ENCODE measurements at places on chromosomes 13 and 19.

- no peak for DNase-seq
Measured at GRCh38 chr19:30076101-30076551, 134.1 kb downstream of the URI1 start.

DNA sequence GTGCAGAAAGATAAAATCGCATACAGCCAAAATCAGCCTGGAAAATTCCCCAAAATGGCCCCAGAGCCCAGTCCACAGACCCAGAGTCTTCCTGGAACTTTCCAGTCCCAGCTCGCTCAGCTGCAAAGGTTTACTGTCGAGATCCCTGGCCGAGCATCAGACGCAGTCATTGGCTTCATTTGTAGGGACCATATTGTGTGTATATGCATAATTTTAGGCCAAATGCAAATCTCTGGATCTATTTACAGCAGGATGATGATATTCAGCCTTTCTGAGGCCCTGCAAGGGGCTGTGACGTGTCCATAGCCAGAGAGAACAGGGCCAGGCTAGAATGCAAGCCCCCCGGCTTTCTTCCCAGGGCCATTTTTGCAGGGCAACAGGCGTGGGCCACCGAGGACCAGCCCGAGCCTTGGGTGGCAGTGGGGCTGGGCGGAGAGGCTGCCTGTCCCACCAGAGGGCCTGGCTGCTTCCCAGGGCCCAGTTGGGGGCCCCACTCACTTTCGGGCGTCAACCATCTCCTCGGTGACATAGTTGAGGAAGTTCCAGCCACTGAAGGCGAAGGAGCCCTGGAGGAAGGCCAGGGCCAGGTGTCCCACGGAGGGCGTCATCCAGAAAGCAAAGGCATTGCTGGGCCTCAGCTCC lies 13.7 kb downstream of the SLC7A10 start:
- DNase-seq = no peak

GRCh38 chr13:34815526-34815925 lies 126.5 kb upstream of the NBEA start:
- no peak for DNase-seq

- DNase-seq = no peak
Measured at GRCh38 chr19:45391346-45391745, 13.5 kb downstream of the PPP1R13L start.

GRCh38 chr13:49641801-49642291 lies 13.5 kb downstream of the ARL11 start:
- DNase-seq = no peak

DNA sequence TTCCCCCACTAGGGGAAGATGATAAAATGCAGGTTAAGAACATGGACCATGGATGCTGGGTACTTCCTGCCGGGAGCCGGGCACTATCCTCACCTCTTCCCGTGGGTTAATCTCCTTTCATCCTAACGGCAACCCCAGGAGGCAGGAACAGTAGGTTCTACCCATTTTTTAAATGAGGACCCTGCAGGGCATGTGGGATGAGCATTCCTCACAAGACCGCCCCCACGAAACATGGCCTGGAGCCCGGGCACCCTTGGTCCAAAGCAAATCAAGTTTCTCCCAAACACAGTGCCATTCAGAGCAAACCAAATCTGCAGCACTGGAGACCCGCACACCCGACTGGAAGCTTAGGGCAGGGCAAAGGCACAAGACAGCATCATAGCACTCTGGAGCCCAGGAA lies 35.4 kb downstream of the COL4A2 start:
- no peak for DNase-seq

- DNase-seq = peak; percentile 38
Measured at GRCh38 chr13:41917641-41918040, 43.3 kb downstream of the VWA8 start.

DNA sequence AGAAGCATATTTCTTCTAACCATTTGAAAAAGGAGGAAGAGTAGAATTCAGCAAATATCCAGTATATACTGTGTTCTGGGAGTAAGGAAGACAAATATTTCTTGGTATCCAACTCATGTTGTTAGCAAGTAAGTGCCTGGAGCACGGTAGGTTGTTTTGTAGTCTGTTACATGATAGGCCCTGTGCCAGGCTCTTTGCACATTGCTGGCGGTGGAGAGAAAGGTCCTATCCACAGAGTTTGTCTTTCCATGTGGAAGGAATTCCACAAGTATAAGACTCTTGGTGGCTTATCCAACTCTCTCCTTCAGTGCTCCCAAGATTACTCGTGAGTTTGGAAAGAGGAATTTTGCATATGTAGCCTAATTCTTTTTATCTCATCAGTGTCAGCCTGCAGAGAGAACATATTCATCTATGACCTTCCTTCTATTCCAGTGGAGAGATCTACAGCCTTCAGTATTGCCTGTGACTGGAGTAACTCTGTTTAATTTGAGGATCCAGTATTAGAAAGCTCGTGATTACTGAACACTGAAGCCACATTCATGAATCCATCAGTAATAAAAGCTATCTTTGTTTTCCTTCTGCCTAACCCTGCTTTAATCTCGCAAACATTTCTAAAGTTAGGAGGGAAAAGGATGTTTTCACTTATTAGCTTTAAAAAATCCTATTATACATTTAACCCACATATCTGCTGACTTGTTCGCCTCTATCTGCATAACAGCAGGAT lies 183.9 kb upstream of the CSNK1A1L start:
- no peak for DNase-seq

DNA sequence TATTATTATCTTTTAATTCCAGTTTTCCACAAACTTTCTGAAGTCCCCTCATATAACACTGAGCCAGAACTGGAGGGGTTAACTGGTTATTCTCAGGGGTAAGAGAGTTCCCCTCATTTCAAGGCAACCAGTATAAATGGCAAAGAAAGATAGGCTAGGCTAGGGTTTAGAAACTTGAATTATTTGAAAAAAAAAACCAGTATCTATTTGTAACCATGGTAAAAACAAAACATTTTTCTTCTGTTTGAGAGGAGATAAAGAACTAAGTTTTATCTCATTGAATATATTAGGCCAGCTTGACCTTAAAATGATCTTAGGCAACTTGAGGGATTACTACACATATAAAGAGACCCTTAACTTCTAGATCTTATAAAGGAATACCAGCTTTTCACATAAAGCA lies 19.6 kb downstream of the SUPT20H start:
- no peak for DNase-seq

DNA sequence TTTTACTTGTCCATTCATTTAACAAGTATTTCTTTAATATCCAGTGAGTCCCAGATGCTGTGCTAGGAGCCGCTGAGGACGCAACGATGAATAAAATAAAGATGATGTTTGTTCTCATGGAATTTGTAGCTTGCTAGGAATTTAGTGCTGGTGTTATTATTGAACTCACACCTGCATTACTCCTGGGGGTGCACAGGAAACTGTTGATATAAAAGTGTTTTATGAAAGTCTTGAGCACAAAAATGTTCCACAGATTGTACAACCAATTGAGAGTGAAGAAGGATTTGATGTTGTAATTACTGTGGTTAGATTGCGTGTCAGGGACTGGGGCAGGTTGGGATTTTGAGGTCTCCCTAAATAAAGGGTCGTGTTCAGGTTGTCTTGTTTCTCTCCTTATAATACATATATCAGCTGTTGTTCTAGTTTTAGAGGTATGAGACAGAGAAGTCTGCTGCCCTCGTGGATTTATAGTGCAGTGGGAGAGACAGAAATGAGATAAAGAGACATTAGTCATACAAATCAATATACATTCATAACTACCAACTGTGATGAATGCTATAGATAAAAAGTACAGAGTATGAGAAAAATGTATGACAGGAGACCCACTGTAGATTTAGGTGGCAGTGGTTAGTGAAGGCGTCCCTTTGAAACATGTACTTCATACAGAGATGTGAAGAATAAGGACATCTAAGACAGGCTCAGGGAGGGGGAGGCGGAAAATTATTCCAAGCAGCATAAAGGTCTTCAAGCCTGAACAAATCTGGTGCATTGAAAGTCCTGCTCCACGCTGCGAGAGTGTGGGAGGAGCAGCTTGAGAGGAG lies 11.3 kb downstream of the CACNG6 start:
- DNase-seq = no peak

DNA sequence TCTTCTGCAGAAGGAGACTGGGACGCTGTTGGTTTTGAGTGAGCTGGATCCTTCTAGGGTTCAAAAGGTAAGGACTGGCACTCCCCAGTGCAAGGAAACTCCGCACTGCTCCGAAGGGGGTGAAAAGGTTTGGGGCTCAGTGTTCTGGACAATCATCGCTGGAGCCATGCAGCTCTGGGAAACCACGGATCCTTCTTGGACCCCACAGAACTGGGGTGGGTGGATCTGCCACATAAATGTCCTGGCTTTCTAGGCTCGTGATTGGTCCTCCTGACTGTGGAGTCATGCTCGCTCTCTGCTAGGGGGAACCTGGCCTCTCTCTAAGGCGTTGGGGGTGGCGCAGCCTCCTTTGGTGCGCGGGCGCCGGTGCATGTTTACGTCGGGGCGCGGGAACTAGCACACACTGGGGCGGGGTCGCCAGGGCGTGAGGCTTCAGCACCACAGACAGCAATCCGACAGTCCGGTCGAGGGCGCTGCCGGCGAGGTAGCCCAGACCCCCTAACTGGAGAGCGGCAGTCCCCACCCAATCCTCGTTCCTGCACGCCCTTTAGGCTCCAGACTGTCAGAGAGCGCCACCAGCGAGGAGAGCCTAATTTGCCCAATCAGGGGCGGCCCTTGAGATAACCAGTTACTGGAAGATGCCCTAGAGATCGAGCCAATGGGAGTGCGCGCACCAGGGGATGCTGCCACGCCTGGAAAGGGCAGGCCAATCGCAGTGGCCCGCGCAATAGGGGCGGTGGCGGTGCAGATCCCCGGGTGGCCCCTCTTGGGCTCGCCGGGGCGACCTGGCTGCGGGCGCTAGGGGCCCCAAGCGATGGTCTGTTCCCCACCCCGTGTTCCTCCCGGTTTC lies 913 bp upstream of the ELAVL3 start:
- DNase-seq = peak; percentile 64

DNA sequence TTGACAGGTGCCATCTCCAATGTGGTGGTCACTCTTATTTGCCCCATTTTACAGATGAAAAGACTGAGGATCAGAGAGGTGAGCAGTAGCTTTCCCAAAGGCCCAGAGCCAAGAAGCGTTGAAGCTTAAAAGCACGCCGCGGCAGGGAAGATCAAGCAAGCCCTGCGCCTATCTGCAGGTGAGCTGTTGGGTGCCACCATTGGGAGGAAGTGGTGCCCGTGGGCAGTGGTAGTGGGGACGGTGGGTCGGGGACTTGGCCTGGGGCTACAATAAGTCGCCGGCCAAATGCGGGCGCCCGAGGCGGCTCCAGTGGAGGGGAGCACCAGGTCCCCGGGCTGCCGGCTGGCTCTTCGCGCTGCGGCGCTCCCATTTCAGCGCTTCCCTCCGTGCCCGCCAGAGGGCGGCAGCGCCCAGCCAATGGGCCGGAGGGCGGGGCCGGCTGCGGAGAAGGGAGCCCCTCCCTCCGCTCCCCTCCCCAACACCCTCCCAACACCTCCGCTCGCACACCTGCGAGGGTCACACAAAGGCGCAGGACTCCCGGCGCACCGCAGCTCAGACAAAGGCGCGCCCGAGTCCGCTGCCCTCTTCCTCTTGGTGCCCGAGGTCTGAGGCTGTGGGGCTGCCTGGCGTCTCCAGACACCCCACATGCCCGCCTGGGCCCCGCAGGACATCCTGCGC lies 744 bp upstream of the POU2F2 start:
- peak; percentile 88 for DNase-seq

GRCh38 chr13:50355797-50356196 lies 340.6 kb downstream of the KCNRG start:
- no peak for DNase-seq

- no peak for DNase-seq
Measured at GRCh38 chr13:109740721-109741120, 45.7 kb downstream of the IRS2 start.

GRCh38 chr19:29804493-29804892 lies 7.3 kb upstream of the CCNE1 start:
- DNase-seq = no peak

DNA sequence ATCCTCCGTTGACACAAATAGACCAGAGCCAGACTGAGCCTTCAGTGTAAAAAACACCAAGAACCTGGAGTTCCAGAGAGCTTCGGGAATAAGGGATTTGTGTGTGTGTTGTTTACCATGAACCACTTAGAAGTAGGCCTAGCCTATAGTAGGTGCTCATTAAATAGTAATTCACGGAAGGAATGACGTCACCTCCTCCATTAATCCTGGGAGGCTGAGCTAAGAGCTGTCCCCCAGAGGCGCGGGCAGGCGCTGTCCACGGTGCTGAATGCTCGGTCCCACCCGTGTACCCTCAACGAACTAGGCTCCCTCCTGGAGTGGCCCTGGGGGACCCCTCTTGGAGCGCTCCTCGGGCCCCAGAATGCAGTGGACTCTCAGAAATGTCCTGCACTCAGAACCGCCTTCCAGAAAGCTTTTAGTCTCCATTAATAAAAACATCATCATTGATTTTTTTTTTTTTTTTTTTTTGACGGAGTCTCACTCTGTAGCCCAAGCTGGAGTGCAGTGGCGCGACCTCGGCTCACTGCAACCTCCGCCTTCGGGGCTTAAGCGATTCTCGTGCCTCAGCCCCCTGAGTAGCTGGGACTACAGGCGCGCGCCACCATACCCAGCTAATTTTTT lies 6.5 kb downstream of the UNC13A start:
- DNase-seq = peak; percentile 17

- DNase-seq = no peak
Measured at GRCh38 chr13:105638426-105638825, 897.0 kb downstream of the EFNB2 start.

- DNase-seq = no peak
Measured at GRCh38 chr13:77513719-77514335, 21.7 kb upstream of the SCEL start.

- DNase-seq = peak; percentile 92
Measured at GRCh38 chr19:36115453-36116343, at the start of gene TBCB. Gene TBCB (plus strand): TSS chr19:36115468. CDS start chr19:36115561, 93 bp downstream.

GRCh38 chr13:26867451-26868091 lies 107.0 kb upstream of the GPR12 start:
- DNase-seq = no peak

GRCh38 chr19:12411893-12412292 lies 10.8 kb upstream of the ZNF799 start:
- DNase-seq = no peak

GRCh38 chr13:100540621-100541020 lies 48.0 kb downstream of the GGACT start:
- no peak for DNase-seq

- DNase-seq = no peak
Measured at GRCh38 chr19:3149089-3149488, 13.3 kb downstream of the GNA15 start.

DNA sequence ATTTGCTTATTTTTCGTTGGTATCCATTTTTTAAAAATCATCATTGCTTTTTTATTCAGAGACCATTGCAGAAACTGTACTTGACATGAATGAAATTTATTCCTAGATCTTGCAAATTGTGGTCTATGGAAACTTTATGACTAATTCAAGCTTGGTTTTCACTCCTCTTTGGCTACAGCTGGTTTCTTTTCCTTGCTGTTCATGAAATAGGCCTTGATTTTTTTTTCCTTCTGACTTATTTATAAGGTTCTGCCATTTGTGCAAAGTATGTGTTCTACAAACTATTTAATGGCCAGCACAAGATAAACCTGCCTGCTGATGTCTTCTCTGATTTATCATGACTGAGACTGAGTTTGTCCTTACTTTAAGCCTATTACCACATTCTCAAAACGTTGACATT lies 764.0 kb upstream of the SLITRK5 start:
- no peak for DNase-seq

Measured in CD4-positive, alpha-beta T cell treated with Interleukin-2 at 100 ng/mL for 4 hours (primary cell).